Kidney epithelial cell (primary cell): ENCODE measurements at places on chromosomes 2 and 18. TPM values are rescaled to one million over a fixed set of nuclear protein-coding genes. Genes with fewer than 3 reads are reported as not detected.

NEU2 gene
- total RNA-seq = not detected in 2 replicates

SLC4A1AP gene
- total RNA-seq = 25.0 and 26.4 TPM in 2 replicates

SP5 gene
- total RNA-seq = 0.62 TPM in 1 of 2 replicates, not detected in the other

TUBB8B gene
- total RNA-seq = not detected in 2 replicates

KRTCAP3 gene
- total RNA-seq = 8.1 and 10.0 TPM in 2 replicates

EPC2 gene
- 17.2 and 20.1 TPM in 2 replicates for total RNA-seq

RAX gene
- not detected in 2 replicates for total RNA-seq

EPAS1 gene
- 94.3 and 134 TPM in 2 replicates for total RNA-seq

LRATD1 gene
- total RNA-seq = 11.4 and 11.6 TPM in 2 replicates

ARL4C gene
- total RNA-seq = 115 and 120 TPM in 2 replicates

SLC30A3 gene
- 0.08 and 0.27 TPM in 2 replicates for total RNA-seq

CXCR4 gene
- total RNA-seq = 0.68 and 0.88 TPM in 2 replicates

CCDC121 gene
- total RNA-seq = 1.5 and 3.6 TPM in 2 replicates

ZSWIM2 gene
- total RNA-seq = not detected in 2 replicates

SDC1 gene
- 184 and 187 TPM in 2 replicates for total RNA-seq

SRD5A2 gene
- total RNA-seq = under 0.01 and 0.17 TPM in 2 replicates

PRKAG3 gene
- total RNA-seq = not detected in 2 replicates

MYO5B gene
- total RNA-seq = 114 and 118 TPM in 2 replicates

GPR55 gene
- total RNA-seq = not detected in 2 replicates

XIRP2 gene
- 0.29 TPM in 1 of 2 replicates, not detected in the other for total RNA-seq

HOXD3 gene
- total RNA-seq = 5.4 and 9.2 TPM in 2 replicates
